ENCODE measurements at places on chromosomes 2 and 18.

DNA sequence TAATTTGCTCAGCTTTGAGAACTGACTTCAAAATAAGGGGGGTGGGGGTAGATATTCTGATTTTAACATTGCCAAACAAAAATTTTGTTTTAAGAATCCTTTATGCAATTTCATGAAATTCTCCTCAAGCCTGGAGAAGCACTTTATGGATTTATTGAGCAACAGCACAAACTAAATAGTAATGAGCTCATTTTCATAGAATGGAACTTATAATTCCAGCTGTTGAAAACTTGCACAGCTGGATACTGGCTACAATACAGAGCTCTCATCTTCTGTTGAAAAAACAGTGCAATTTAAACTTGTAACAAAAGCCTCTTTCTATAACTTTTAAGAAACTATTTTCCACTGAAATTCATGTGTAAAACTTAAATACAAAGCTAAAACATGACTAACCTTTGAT lies 137.6 kb upstream of the FN1 start:
- no peak for DNase-seq

DNA sequence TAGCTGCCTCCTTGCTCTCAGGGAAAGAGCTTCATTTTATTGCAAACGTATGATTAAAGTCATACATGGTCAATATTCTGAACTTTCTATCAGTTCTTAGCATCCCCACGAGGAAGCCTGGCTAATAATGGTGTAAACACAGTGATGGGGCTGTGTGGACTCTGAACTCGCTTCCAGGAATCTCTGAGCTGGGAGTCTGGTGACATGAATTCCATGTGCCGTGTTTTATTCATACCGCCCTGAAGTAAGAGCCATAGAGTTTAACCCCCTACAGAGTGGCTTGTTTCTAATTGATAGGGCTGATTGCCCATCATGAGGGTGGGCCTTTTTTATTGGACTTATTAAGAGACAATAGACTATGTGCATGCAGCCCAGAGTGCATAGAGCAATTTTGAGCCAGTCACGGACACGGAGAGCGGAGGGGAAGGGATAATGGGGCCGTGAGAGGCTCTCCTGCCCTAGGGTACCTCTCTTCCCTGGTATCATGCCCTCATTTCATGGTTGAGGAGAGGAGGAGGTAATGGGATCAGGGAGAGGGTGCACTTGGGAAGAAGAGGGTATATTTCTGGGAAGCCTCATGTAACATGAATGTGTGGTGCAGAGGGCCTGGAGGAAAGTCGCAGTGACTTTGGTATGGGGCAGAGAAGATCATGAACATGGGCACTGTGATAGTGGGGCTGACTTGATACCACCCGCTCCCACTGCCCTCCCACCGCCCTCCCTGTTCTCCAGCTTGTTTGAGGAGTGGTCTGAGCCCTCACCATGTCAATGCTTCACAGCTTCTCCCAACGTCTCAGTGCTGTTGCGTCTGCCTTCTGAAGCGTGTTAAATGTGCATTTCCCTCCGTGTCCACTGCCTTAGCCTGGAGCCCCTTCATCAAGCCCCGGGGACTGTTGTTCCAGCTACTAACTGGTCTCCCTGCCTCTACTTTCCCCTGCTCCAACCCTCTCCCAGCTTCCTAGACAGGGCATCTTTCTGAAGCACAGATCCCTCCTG lies 73.2 kb downstream of the IL1R2 start:
- no peak for DNase-seq

GRCh38 chr2:30339071-30339470 lies 107.7 kb downstream of the LBH start:
- DNase-seq: no peak

GRCh38 chr18:62189208-62189607 lies 2.2 kb downstream of the RELCH start:
- no peak for DNase-seq

DNA sequence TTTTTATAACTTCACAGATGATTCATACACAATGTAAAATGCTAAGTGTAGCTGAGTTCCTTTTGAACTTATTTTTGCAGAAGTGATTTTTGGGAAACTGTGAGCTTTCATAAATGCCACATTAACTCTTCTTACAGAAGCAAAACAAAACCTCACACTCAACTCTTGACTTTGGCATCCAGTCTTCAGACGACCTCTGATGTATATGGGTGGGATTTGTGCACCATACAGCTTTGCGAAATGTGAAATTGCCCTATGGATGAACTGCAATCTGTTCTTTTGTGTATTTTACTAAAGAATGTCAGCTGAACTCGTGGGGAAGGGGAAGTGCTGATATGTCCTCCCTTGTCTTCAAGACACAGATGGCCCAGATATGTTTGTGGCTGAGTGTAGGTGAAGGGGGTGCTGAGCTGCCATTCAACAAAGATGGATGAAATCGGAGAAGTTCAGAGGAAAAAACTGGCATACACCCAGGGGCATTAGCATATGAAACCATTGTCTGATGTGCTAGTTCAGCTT lies 218.3 kb downstream of the PTGR3 start:
- DNase-seq: peak; percentile 50

GRCh38 chr2:136006658-136007057 lies 21.2 kb upstream of the DARS1 start:
- DNase-seq: no peak

DNA sequence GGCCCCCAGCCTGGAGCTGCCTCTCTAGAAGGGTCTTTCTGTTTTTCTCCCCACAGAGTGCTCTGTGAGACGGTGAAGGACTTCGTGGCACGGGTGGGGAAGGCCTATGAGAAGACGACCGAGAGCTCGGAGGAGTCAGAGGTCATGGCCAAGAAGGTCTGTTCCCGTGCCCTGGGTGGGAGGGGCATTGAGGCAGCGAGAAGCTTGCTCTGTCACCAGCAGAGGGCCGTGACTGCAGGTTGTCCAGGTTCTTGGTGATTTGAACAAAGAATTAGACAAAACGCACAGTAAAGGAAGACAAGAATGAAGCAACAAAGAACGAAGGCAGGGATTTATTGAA lies 93.9 kb downstream of the DGKD start:
- DNase-seq: peak; percentile 9

DNA sequence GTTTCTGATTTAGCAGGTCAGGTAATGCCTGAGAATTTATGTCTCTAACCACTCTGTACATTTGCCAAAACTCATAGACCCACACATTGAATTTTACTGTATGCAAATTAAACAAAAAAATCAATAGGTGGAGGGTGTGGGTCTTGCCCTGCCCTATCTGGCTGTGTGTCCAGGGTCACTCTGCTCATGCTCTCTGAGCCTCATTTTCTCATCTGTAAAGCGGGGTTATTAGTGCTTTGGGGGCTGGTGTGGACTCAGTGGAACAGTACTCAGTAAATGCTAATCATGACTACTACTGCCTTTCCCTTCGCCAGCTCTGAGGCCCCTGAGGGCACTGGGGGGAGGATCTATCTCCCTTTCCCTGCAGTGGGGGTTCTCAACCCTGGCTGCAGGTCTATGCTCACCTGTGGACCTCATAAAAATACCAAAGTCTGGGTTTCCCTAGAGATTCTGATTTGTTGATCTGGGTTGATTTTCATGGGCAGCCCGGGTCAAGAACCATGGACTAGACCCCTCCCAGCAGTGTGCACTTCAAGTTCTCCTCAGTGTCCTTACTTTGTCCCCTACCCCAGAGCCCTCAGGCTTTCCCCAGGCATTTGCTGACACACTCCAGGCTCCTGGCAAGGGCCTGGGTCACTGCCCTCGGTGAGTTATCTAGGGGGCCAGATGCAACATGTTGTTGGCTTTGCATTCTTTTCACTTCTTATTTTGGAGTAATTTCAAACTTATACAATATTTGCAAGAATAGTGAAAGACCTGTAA lies 27.5 kb downstream of the MTHFD2 start:
- no peak for DNase-seq

DNA sequence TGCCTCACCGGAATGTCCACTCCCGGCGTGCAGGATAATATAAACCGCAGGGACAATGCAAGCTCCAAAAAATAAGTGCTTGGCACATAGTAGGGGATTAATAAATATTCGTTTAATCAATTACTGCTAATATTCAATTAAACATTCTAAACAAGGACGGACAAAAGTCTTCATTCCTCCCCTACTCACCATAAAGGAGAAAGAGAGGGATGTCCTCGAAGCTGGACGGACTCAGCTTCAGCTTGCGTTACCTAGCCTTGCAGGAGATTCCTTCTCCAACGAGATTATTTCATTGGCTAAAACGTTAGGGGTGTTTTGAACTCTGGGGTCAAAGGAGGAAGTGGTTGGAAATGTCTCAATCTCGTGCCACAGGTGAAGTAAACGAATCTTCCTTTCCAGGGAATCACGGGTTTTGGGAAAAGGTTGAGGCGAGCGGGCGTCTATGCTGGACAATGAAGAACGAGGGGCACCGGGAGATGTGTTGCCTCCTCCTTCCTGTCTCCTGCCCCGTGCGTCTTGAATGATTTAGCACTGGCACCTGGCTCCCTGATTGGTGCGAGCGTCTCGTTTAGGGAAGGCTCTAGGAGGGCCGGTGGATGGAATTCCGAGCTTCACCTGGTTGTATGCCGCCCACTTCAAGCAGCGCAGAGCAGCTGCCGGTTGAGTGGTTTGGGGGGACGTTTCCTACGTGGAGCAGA lies 2.0 kb upstream of the GAD1 start:
- no peak for DNase-seq

DNA sequence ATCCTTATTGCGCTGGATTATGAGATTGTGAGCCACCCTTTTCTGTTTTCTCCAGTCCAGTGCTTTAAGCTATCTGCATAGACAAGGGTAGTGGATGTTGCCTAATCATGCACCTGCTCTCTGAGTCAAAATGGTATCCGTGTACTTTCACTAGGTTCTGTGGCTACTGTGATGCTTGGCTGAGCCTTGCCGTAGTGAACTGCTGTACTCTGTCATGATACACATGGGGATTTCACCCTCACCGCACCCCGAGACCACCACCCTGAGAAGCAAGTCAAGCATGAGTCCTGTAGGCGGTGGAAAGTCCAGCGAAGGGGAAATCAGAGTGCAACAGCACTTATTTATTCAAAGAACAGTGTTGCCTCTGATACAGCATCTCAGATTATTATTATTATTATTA lies 55.0 kb downstream of the ARHGAP25 start:
- DNase-seq: no peak

DNA sequence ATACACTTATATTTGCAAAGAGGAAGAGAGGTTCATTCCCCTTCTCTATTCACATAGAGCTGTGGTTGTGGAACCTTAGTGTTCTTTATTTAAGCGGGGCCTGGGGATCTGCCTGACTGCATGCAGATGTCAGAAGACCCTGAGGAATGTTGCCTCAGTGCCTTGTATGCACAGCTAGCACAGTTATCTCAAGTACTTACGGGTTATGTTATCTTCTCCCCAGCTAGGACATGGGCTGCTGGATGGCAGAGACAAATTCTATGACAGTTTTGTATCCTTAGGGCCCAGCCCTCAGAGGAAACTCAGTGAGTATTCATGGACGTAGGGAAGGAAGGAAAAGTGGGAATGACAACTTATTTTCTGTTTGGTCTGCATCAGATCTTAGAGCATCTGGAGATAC lies 37.7 kb upstream of the RTN4 start:
- DNase-seq: no peak

- no peak for DNase-seq
These were observed 247.0 kb downstream of the AGAP1 start for GRCh38 chr2:235740821-235741220.

- DNase-seq: no peak
These were observed 90.0 kb downstream of the ARHGAP15 start for GRCh38 chr2:143219266-143219665.

GRCh38 chr2:200050921-200051610 lies 95.7 kb downstream of the MAIP1 start:
- no peak for DNase-seq

- peak; percentile 29 for DNase-seq
These were observed 54.5 kb downstream of the SKA1 start for GRCh38 chr18:50429207-50429948.

DNA sequence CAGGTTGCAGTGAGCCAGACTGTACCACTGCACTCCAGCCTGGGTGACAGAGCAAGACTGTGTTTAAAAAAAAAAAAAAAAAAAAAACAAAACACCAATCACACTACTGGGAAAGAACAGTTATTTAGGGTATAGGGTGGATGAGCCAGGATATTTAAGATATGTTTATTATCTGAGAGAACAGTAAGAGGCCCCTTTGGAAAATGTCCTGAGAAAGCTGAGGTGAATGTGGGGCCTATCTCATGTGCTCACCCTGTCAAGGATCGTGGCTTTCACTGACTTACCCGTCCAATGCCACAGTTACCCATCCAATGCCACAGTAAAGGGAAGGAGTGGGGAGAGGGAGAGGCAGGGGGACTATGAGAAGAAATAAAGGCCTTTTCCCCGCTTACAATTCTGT lies 19.9 kb upstream of the ENOSF1 start:
- DNase-seq: no peak

- no peak for DNase-seq
These were observed 245.4 kb downstream of the PTPRM start for GRCh38 chr18:7812431-7813063.

GRCh38 chr2:190664240-190664639 lies 15.4 kb downstream of the NAB1 start:
- no peak for DNase-seq

GRCh38 chr2:42239289-42239661 lies 70.1 kb downstream of the EML4 start:
- DNase-seq: peak; percentile 18

GRCh38 chr2:23388756-23389514 lies 4.0 kb downstream of the KLHL29 start:
- DNase-seq: no peak

DNA sequence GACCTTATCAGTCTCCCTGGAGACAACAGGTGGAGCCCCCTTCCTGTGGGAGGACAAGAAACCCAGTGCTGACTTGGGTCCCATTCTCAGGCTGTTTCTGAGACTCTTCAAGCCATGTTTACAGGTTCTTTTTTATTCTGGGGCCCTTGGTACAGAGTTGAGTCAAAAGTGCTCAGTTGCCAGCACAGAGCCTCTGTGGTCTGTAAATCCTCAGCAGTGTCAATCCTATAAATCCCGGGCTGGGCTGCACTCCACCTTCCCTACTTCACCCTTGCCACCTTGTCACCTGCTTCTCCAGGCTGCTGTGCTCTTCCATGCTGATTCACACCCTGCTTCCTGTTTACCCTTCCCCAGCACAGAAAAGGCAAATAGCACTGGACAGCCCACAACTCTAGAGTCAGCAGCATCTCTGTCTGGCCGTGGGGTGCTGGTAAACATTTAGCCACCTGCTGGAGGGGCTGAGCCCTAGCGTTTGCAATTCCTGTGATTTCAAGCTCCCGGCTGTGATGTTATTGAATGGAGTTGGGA lies 74.7 kb downstream of the TNFRSF11A start:
- DNase-seq: peak; percentile 46

DNA sequence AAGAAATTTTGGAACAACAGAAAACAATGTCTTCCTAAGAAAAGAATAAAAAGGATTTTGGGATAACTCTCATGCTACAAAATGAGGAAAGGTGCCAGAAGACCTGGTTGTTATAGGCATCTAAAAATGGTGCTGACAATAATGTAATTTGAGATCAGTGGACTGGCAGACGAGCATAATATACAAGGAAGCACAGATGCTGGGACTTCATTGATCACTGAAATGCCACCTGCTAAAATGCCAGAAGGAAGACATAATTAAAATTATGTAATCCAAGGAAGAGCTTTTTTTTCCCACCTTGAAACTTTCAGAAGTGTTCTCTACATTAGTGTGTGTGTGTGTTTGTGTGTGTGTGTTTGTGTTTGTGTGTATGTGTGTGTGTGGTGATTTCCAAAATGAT lies 535.9 kb downstream of the XIRP2 start:
- DNase-seq: no peak

All from endothelial cell of umbilical vein (primary cell).